ENCODE measurements at places on chromosomes 1 and 21. TPM values are rescaled to one million over a fixed set of nuclear protein-coding genes. Genes with fewer than 3 reads are reported as not detected.

DNA sequence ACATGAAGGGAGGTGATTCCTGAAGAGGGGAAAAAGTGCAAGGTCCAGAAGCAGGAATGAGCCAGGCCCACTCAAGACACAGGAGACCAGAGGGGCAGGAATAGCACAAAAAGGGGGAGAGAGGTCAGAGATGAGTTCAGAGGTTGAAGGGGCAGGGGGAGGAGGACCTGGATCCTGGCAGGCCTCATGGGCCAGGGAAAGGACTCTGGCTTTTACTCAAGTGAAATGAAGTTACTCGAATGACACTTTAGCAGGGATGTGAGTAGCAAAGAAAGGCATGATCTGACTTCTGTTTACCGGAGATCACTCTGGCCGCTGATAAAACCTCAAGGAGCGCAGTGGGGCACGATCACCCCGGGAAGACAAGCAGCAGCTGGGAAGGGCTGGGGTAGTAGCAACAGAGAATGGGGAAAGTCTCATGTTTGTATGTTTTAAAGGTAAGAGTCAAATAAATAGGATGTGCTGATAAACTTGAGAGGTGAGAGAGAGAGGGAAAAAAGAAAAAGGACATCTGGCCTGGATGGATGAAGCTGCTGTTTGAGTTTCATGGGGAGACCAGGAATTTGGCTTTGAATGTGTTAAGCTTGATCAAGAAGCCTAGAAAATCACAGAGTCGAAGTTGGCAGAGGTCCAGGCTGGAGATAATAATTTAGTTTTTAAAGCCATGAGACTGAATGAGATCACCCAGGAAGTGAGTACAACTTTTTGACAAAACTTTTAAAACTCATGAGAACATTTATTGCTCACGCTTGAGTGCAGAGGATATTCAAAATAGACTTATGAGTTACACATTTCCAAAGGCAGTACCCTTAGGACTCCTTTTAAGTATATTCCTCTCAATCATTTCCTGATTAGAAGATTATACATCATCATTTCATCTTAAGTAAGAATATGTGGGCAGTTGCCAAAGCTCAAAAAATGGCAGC is 156.0 kb downstream of the RERE start:
- H3K27me3 ChIP-seq = no peaks in the 10 kb centered on the region
- H3K4me1 ChIP-seq = no peaks in the 10 kb centered on the region
- no peak overlapping the region for H3K4me3 ChIP-seq
- DNase-seq = no peak

DNA sequence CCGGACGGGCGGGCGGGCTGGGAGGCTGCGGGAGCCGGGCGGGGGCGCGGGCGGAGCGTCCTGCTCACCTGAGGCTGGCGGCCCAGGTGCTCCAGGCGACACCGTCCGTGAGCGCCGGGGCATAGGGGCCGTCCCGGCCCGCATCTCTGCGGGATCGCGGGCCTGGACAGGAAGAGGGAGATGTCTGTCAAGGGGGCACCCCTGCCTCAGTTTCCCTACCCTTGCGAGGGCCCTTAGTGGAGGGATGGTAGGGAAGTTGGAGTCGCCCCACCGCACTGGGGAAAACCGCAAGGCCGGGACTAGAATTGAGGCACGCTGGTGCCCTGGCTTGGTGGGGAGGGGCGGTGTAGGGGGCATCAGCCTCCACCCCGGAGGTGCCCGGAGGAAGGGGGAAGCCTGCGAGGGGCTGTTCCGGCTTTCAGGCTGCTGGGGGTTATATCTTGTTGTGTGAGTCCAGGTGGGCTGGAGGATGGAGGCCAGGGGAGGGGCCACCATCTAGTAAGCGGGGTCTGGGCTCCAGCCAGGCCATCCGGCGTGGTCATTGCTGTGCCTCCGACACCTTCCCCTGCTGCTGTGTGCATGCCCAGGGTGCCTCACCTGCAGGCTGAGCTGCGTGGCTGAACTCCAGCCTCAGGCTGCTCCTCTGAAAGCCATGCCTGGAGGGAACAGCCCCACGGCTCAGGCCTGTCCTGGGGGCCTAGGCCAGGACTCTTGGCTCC is 580 bp downstream of the VWA1 start:
- no peaks in the 10 kb centered on the region for H3K36me3 ChIP-seq
- DNase-seq = no peak
- no peak overlapping the region for H3K27ac ChIP-seq
- peaks cover 12% of the 10 kb centered on the region for H3K27me3 ChIP-seq

KIF2C gene
- total RNA-seq = 102 TPM

DNA sequence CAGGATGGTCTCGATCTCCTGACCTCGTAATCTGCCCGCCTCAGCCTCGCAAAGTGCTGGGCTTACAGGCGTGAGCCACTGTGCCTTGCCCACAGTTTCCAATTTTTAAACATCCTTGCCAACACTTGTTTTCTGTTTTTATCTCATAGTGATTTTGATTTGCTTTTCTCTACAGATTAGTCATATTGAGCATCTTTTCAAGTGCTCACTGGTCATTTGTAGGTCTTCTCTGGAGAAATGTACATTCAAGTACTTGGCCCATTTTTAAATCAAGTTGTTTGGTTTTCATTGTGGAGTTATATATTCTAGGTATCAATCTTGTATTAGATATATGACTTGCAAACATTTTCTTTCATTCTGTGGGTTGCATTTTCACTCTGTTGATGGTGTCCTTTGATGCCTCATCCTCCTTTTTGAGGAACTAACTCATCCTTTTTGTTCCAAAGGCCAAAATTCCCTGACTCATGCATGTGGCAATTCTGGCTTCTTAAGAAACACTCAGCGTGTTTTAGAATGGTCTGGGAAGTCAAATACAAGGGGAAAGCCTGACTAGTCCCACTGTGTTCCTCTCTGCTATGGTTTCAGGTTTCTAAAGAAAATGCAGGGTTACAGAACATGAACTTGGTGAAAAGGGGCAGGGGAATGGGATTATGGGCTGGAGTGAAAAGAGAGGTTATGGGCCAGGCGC is 37.3 kb downstream of the PTAFR start:
- no peak overlapping the region for H3K27ac ChIP-seq
- no peak overlapping the region for H3K4me3 ChIP-seq
- peaks cover 2% of the 10 kb centered on the region for H3K36me3 ChIP-seq
- peaks cover 19% of the 10 kb centered on the region for H3K4me1 ChIP-seq
- H3K27me3 ChIP-seq = peaks cover 84% of the 10 kb centered on the region
- DNase-seq = no peak

DNA sequence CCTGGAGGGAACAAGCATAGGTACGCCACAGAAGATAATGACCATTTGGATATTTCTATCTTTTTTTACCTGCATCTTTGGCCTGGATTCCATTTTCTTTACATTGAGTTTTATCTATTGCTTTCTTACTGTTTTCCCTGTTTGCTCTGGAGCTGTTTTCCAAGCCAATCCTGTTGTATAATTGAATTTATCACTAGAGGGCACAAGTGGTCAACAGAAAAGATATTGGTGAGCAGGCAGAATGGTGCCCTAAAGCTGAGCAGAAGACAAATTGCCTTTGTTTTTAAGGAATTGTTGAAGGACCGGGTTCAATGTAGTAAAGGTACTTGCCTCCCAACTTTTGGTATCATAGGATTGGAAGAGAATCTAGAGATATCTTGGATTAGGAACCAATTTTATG is 152.8 kb downstream of the PPP1R12B start:
- H3K4me3 ChIP-seq = no peak overlapping the region
- H3K36me3 ChIP-seq = peaks cover 4% of the 10 kb centered on the region
- no peak overlapping the region for H3K27ac ChIP-seq
- H3K4me1 ChIP-seq = no peaks in the 10 kb centered on the region
- H3K27me3 ChIP-seq = no peaks in the 10 kb centered on the region

LRRC71 gene
- not detected for total RNA-seq

- no peak for DNase-seq
- no peaks in the 10 kb centered on the region for H3K36me3 ChIP-seq
- no peaks in the 10 kb centered on the region for H3K4me1 ChIP-seq
These were observed 338.8 kb upstream of the VAMP3 start for GRCh38 chr1:7432102-7432899.

GRCh38 chr1:235657747-235658526 is 8.4 kb upstream of the GNG4 start:
- H3K27me3 ChIP-seq = peaks cover 24% of the 10 kb centered on the region
- H3K4me1 ChIP-seq = no peaks in the 10 kb centered on the region
- no peak overlapping the region for H3K4me3 ChIP-seq
- peaks cover 12% of the 10 kb centered on the region for H3K36me3 ChIP-seq

GRCh38 chr1:192376374-192376773 is 59.6 kb downstream of the RGS21 start:
- H3K4me3 ChIP-seq = no peak overlapping the region
- H3K27me3 ChIP-seq = peaks cover 2% of the 10 kb centered on the region
- no peaks in the 10 kb centered on the region for H3K36me3 ChIP-seq
- no peak for DNase-seq
- no peak overlapping the region for H3K27ac ChIP-seq
- no peaks in the 10 kb centered on the region for H3K4me1 ChIP-seq

ANGPTL1 gene
- not detected for total RNA-seq

DNA sequence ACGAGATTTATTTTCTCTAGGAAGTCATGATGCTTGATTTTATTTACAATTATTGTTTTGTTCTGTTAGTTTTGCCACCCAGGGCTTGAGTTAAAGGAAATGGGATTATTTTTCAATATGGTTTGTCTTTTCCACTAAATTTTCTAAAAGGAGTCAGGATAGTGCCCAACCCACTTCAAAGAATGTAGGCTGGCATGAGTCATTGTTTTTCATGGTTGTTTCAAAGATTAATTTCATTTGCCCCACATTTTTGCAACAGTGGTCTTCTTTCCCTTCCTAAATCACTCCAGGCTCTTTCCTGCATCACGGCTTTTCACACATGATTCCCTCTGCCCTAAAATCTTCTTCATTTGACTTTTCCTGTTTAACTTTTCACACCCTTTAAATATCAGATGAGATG is 2.5 kb downstream of the SLAMF6 start:
- no peaks in the 10 kb centered on the region for H3K27me3 ChIP-seq
- peak overlapping the region; percentile 88 for H3K4me3 ChIP-seq
- no peak for DNase-seq
- H3K27ac ChIP-seq = peak overlapping the region; percentile 96
- peaks cover 77% of the 10 kb centered on the region for H3K4me1 ChIP-seq

SPOCD1 gene
- total RNA-seq = not detected

DNA sequence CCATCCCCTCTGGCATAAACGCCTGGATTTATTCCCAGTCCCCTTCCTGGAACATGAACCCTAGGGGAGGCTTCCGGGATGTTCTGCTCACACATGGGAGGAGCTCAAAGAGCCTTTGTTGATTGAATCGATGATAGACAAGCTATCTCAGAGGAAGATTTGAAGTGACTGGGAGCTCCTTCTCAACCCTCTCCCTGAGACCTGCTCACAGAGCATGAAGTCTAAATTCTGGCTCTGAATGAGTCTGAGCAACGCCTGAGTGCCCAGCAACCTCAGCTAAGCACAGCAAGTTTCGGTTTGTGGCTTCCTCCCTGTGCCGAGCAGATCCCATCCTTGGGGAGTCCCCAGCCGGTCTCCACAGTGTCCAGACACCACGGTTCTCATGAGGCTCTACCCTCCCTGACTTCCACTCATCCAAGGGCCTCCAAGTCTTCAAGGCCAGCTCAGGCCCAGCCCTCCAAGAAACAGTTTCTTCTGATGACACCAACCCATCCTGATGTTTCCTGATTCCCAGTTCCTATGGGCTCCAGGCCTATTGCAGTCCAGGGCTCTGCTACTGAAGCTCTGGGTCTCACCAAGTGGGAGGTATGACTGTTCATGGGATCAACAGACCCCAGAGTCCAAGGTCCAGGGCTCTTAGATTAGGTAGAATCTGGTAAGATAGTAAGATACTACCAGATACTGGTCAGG is 190.8 kb downstream of the DYRK1A start:
- H3K27me3 ChIP-seq = peaks cover 2% of the 10 kb centered on the region
- H3K4me1 ChIP-seq = peaks cover 5% of the 10 kb centered on the region

- peak overlapping the region; percentile 95 for H3K27ac ChIP-seq
- peak overlapping the region; percentile 90 for H3K4me3 ChIP-seq
- peaks cover 26% of the 10 kb centered on the region for H3K4me1 ChIP-seq
- no peaks in the 10 kb centered on the region for H3K27me3 ChIP-seq
- H3K36me3 ChIP-seq = peaks cover 41% of the 10 kb centered on the region
- no peak for DNase-seq
These were observed 1.3 kb downstream of the RIT1 start for GRCh38 chr1:155909894-155910293.

DNA sequence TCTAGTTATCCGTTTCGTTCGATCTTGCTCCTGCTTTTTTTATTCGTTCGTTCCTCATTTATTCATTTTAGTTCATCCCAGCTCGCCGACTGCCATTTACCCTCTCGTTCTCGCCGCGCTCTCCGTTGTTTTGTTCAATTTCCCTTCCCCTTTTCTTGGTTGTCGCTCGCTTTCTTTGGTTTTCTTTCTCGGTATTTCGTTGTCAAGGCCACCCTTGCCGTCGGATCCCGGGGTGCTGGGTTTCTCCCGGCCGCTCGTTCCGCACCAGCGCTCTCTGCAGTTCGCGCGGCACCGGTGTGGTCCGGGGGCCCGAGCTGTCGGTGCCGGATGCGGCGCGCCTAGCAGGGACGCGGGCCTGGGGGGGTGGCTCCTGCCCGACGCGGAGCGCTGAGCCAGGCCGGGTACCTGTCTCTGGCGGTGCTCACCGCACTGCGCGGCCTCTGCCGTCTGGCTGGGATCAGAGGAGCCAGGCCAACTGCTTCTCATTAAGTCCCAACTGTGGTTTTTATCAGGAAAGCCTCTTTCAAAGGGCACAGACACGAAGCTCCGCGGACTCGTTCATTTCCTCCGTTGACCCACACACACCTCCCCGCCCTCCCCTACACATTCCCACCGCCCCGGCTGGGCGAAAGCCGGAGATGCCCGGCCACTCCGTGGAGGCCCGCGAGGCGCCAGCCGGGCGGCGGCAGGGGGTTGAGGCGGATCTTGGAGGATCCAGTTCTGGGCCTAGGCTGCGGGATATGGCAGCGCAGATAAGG is 1.6 kb downstream of the ALX3 start:
- H3K4me3 ChIP-seq = peak overlapping the region; percentile 2
- peaks cover 2% of the 10 kb centered on the region for H3K36me3 ChIP-seq
- DNase-seq = no peak

DNA sequence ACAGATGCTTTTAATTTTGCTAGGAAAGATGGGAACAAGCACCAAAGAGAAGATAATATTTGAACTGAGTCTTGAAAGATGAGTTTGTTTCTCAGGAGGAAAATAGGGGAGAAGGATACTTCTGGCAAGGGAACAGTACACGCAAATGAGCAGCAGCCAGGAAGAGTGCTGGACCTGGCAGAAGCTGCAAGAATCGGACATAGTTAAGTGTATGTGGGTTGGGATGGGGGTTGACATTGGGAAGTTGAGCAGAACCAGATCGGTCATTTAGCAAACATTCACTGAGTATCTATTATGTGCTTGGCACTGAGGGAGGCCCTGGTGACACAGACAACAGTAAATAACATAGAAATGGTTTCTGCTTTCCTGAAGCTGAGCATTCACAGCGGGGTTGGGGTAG is 198.8 kb downstream of the PLPP3 start:
- no peaks in the 10 kb centered on the region for H3K4me1 ChIP-seq
- no peak overlapping the region for H3K27ac ChIP-seq

DNA sequence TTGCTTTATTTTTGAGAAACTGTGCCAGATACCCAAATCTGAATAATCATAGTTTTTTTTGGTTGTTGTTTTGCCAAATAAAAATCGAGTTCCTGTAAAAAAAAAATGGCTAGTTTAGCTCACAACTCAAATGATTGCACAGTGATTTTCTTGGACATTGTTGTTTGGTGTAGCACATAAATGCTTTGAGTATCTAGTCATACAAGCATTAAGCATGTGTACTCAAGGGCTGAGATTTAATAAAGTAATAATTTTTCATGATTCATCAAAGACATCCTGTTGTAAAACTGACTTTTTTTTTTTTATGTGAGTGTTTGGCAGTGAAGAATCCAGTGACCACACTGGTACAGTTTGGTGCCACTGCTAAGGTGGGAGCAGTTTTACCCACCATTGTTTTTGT is 18.8 kb downstream of the ITSN1 start:
- no peak overlapping the region for H3K27ac ChIP-seq
- no peaks in the 10 kb centered on the region for H3K4me1 ChIP-seq
- no peak overlapping the region for H3K4me3 ChIP-seq
- no peaks in the 10 kb centered on the region for H3K27me3 ChIP-seq

Measured in activated CD8-positive, alpha-beta memory T cell treated with anti-CD3 and anti-CD28 coated beads, Interleukin-2, amount 10 ng/mL, durations not matched to agents 7 days and 5 days (primary cell).